ENCODE measurements at places on chromosomes 7 and 10. TPM values are rescaled to one million over a fixed set of nuclear protein-coding genes. Genes with fewer than 3 reads are reported as not detected.
A peak's percentile ranks its signal among the peaks of the same experiment; 100 is the strongest.

NCF1 gene
- total RNA-seq = under 0.01 TPM

AGMO gene
- total RNA-seq = under 0.01 TPM

WIPF3 gene
- total RNA-seq = 4.1 TPM

CUZD1 gene
- total RNA-seq = 0.41 TPM

SPDYE2 gene
- total RNA-seq = not detected

CXCL12 gene
- total RNA-seq = 13.9 TPM

TSPAN12 gene
- total RNA-seq = 5.7 TPM

INA gene
- total RNA-seq = 138 TPM

PPRC1 gene
- total RNA-seq = 8.6 TPM

BAG3 gene
- 0.82 TPM for total RNA-seq

DNA sequence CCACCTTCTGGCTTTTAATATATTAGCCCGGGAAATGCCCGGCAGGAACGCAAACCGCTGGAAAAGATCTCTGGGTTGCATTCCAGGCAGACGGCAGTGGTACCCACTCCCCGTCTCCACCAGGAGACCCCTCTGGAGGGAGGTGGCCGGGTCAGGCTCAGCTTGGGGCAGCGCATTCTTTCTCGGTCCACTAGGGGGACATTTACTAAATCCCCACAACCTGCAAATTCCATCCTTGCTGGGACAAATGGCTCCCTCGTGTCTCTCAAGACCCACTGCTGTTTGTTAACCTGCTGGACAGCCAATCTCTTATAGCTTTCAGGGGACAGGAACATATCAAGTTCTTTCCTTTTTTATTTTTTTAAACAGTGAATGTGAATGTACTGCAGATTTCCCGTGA, 45.8 kb upstream of the CARD11 start:
- no peak for DNase-seq

DNA sequence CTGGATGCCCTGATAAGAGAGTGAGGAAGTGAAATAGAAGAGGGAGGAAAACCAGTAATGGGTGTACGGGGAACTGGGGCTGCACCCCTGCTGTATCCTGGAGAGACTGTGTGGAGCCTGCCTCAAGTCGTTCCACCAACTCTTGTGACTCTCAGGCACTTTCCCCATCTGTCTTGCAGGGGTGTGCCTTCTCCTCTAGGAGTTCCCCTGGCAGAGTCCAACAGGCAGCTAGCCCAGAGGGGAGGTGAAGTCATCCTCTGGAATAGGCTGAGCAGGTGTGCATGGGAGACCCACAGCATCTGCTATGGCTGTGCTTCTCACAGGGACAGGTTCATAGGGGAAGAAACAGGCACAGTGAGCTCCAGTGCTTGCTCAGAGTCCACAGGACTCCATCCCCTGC, 46.8 kb downstream of the WIPF3 start:
- DNase-seq = no peak

- DNase-seq = peak; percentile 10
These were observed 447.8 kb upstream of the C7orf33 start for GRCh38 chr7:148142660-148143248.

DNA sequence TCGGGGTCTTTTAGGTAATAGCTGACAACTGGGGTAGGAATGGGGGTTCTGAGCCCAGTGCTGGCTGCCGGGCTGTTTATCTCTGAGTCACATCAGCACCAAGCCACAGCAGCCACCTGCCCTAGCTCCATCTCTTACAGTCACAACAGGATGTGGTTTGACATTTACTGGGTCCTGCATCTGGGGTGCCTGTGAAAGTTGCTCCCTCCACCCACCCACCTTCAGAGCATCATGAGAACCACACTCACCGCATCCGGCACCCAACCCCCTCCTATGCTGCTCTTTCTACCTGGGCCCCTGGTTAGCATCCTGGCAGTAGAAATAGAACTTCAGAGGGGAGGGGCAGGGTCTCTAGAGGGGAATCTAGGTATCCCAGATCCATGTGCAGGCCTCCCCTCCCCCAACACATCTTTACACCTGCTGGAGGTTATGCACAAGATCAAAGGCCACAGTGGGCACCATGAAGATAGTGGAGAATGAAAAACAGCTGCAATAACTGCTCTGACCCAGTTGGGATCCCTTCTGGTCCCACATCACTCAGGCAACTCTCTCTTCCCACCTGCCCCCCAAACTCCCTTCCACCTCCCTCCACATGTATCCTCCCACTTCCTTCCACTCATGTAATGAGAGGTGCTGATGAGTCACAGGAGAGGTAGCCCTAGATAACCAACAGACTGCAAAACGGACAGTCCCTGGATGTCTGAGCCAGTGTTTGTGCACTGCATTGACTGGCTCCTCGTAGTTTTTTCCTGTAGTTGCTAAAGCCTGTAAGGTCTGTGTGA, 38.2 kb downstream of the PRSS2 start:
- DNase-seq = no peak

GRCh38 chr10:71392791-71393781, 3.6 kb upstream of the CDH23 start:
- DNase-seq = no peak

DNA sequence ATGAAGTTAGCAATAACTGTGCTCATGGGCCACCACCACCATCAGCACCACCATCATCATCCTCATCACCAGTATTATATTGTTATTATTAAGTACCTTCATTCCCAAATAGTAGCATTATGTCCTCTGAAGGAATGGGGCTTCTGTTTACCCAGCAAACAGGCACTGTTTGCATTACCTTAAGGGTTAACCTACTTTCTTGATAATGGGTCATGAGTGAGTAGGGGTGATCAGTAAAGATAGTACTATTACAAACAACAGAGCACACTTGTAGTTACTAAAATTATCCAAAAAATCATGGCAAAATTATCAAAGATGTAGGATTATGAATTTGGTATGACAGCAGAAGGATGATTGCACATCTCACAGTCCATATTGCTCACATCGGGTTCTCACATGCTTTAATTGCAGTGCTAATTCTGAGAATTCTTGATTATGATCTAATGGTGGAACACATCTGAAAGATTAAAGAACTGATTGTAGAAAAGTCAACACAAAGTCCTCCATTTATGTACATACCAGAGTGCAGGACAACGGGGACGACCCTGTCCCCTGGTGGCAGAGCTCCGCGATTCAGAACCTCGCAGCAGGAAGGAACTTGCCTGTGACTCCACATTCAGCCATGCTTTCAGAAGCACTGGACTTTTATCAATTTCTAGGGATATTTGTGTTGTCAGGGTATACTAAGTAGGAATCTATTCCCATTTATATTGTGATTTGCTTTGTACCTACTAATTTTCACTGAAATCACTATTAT, 31.0 kb downstream of the PDE1C start:
- DNase-seq = no peak

- no peak for DNase-seq
These were observed 8.9 kb downstream of the CUBN start for GRCh38 chr10:17120694-17121093.

DNA sequence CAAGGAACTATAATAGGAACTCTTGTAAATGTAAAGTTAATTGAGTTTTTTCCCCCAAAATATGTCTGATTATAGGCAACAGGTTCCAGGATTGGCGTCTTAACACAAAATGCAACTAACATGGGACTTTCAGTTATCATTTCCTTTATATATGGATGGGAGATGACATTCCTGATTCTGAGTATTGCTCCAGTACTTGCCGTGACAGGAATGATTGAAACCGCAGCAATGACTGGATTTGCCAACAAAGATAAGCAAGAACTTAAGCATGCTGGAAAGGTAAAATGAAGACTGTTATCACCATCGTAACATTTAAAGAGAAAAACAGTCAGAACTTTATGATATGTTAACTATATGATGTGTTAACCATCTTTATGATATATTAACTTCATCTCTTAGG, 63.7 kb downstream of the SP8 start:
- no peak for DNase-seq

GRCh38 chr7:14902589-14903067, at the start of gene DGKB:
Gene DGKB (minus strand): TSS chr7:14902751.
- DNase-seq = peak; percentile 8

DNA sequence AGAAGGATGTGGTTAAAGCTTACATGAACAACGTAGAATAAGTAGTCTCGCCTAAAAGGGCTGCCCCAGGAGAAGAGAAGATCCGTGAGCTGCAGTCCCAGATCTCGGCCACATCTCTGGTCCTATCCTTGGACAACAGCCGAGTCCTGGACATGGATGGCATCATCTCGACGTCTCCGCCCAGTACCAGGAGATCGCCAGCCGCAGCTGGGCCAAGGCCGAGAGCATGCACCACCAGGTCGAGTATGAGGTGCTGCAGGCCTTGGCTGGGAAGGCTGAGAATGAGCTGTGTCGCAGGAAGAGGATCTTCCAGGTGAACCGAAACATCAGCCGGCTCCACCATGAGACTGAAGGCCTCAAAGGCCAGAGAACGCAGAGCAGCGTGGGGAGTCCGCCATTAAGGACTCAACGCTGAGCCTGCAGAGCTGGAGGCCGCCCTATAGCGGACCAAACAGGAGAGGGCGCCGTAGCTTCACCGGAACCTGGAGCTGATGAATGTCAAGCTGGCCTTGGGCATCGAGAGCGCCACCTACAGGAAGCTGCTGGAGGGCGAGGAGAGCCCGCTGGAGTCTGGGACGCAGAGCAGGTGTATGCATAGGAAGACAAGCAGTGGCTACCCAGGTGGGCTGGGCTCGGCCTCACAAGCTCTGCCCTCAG, 22.2 kb downstream of the LIPK start:
- no peak for DNase-seq

GRCh38 chr7:16564023-16564380, 37.4 kb downstream of the LRRC72 start:
- DNase-seq = no peak

- peak; percentile 45 for DNase-seq
These were observed 256.6 kb upstream of the GLI3 start for GRCh38 chr7:42493436-42494198.

DNA sequence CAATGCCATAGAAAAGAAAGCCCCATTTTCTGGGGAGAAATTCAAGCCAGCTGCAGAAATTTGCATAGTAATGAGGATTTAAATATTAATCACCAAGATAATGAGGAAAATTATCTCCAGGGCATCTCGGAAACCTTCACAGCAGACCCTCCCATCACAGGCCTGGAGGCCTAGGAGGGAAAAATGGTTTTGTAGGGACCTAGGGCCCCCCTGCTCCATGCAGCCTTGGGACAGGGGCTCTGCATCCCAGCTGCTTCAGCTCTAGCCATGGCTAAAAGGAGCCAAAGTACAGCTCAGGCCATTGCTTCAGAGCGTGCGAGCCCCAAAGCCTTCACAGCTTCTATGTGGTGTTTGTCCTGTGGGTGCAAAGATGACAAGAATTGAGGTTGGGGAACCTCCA, 46.6 kb upstream of the VOPP1 start:
- no peak for DNase-seq

DNA sequence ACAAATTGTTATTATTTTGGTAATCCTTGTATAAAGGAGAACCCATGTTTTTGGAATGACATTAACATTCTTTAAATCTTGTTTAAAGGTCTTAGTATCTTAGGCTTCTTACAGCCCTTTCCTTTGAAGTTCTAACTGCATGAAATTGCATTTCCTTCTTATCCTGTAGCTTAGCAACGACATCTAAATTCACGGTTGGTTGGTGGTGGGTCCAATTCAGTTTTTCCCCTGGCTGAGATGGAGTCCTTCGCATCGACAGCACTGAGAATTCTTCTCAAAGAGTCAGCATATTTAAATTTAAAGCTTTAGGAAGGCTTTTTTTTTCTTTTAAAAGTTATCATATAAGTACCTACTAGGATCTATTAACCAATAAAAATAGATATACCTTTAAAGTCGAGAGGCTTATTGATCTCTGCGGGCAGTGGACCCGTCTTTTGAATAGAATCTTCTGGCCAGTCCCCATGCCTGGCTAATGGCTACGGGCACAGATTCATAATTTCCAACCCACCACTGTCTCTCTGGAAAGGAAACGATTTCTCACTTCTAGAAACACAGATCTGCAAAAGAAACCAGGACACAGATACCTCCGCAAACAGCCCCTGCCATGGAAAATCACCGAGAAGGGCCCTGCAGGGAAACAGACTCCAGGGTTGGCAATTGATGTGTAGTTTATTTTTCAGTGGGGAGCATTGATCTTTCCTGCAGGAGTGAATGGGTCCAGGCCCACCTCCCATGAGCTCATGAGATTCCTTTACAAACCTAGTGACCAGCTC, 63.4 kb downstream of the RAMP3 start:
- no peak for DNase-seq

DNA sequence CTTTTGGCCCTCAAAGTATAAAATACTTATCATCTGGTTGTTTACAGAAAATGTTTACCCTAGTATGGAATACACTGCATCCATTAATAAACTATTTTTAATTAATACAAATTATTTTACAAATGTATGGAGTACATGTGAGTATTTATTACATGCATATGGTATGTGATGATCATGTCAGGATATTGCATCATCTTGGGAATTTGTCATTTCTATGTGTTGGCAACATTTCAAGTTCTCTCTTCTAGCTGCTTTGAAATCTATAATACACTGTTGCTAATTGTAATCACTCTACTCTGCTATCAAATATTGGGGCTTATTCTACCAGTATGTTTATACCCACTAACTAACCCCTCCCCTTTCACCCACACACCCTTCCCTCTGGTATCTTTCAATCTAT, 103.9 kb upstream of the THSD7A start:
- DNase-seq = no peak

DNA sequence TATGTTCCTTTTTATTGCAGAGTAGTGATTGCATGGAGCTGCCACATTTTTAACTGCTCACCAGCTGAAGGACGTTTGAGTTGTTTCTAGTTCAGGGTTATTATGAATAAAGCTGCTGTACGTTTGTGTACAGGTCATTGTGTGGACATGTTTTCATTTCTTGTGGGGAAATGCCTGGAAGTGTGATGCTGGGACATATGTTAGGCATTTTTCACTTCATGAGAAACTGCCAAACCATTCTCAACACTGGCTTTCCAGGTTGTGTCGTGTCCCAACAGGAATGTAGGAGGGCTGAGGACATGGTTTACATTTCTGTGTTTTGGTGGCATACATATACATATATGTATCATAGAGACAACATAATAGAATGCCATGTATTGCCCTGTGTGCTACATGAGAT, 73.0 kb downstream of the NEURL1 start:
- no peak for DNase-seq

- no peak for DNase-seq
These were observed 356.3 kb downstream of the DNAJB6 start for GRCh38 chr7:157693071-157693520.
